ENCODE measurements at places on chromosomes 2 and 18.

- DNase-seq, result no peak
These were observed 72.1 kb downstream of the GLI2 start for GRCh38 chr2:120807751-120808150.

DNA sequence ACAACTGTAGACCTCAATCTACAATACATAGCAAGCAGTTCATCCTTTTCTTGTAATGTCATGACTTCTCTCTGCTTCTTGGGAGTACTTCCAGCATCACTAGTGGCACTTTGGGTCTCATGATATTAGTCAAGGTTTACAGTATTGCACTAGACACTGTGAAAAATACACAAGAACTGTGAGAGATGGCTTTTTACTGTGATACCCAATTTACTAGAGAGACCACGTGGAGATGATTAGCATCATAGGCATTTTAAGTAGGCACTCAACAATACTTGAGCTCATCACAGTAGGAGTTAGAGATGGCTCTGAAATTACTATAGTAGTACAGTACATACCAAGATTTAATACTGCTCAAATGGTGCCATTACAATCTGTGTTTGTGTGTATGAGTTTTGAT is 112.8 kb upstream of the EML6 start:
- DNase-seq, result no peak

GRCh38 chr18:9366126-9366714 is 31.6 kb downstream of the TWSG1 start:
- no peak for DNase-seq

GRCh38 chr2:142954493-142954892 is 77.0 kb downstream of the KYNU start:
- no peak for DNase-seq

- peak; percentile 53 for DNase-seq
These were observed at the start of gene GRB14 for GRCh38 chr2:164620873-164621763. TSS of gene GRB14 (minus strand) at chr2:164621482. CDS start at chr2:164621309, 173 bp downstream.

GRCh38 chr18:12921178-12921577 is 26.6 kb upstream of the SEH1L start:
- DNase-seq, result no peak

DNA sequence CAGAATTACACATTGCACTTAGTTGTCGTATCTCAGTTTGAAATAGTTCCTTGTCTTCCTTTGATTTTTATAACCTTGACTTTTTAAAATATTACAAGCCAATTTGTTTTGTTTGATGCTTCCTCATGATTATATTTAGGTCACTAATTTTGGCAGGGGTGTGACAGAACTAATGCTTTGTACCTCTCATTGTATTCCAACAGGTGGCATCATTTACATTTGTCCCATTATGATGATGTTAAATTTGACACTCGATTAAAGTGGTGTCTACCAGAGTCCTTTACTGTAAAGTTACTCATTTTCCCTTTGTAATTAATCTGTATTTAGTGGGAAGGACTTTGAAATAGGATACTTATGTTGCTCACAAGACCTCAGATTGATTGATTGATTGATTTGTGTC is 21.5 kb upstream of the MFSD2B start:
- DNase-seq, result no peak

GRCh38 chr2:231110551-231110950 is 14.3 kb downstream of the HTR2B start:
- DNase-seq, result no peak

DNA sequence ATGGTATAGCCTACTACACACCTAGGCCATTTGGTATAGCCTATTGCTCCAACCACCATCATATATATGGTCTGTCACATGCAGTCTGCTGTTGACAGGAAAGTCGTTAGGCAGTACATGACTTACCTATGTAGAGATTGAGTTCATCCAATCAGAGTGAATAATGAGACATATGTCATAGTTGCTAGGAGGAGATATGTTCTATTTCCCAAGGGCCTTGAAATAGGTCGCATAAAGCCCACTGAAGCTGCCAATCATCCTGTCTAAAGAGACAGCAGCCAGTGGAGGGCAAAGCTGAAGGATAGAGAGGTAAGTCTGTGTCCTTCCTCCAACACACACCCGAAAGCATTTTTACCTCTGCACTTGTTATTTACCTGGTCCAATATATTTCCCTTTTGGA is 263.4 kb downstream of the PTPRM start:
- no peak for DNase-seq

GRCh38 chr18:36481201-36481657 is 183.7 kb downstream of the FHOD3 start:
- no peak for DNase-seq

- DNase-seq, result no peak
These were observed 976 bp downstream of the TNFAIP6 start for GRCh38 chr2:151358166-151358970.

- no peak for DNase-seq
These were observed 103.3 kb downstream of the EXOC6B start for GRCh38 chr2:72722492-72723070.

- DNase-seq, result no peak
These were observed 77.5 kb upstream of the ASB18 start for GRCh38 chr2:236341721-236342120.

DNA sequence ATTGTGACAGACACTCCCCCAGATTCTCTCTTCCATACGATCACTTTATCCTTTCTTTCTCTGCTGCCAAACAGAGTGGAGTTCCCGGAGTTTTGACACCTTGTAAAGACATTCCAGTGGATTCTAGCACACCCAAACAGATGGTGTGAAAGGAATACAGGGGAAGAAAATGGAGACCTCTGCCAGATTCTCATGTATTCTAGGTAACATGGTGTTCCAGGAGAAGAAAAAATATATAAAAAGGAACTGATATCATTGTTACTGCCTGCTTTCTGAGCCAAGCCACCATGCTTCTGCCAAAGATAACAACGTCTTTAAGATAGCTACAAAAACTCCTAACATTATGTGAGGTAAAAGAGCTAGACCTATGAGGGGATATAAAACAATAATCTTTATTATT is 136.5 kb downstream of the TXNL1 start:
- DNase-seq, result no peak

DNA sequence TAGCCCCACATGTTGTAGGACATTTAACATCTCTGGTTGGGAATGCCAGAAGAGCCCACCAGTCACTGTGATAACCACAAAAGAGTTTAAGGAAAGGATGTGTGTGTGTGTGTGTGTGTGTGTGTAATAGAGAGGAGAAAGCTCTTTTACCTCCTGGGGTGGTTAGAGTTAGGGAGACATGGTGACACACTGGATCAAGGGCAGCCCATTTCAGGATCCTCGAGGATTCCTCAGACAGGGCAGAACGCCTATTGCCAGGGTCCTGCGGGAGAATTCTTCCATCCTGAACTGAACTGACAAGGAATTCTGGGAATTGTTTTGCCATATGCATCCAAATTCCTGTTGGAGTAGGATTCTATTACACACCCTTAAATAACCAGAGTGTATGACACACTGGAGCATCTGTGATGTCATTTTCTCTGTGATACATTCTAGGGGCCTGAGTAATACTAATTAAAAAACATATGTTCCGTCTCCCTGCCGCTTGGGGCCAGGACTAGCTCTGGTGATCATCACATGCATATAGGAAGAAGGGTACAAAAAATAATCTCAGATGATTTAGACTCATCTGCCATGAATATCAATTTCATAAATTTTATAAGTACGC is 156.4 kb upstream of the MMADHC start:
- no peak for DNase-seq

GRCh38 chr2:239936838-239937581 is 88.1 kb downstream of the NDUFA10 start:
- DNase-seq, result no peak

- no peak for DNase-seq
These were observed 152.7 kb upstream of the SOX11 start for GRCh38 chr2:5539282-5540165.

- no peak for DNase-seq
These were observed 175.2 kb upstream of the SALL3 start for GRCh38 chr18:78804206-78805030.

- DNase-seq, result no peak
These were observed 264.5 kb downstream of the EIPR1 start for GRCh38 chr2:3113122-3113521.

- DNase-seq, result no peak
These were observed 36.7 kb downstream of the TRABD2A start for GRCh38 chr2:84844141-84844540.

- DNase-seq, result no peak
These were observed 35.3 kb upstream of the PPP1CB start for GRCh38 chr2:28716265-28716865.

- no peak for DNase-seq
These were observed 2.1 kb downstream of the TTC39C start for GRCh38 chr18:24016643-24017042.

- no peak for DNase-seq
These were observed 161.0 kb upstream of the UNC80 start for GRCh38 chr2:209610631-209611030.

DNA sequence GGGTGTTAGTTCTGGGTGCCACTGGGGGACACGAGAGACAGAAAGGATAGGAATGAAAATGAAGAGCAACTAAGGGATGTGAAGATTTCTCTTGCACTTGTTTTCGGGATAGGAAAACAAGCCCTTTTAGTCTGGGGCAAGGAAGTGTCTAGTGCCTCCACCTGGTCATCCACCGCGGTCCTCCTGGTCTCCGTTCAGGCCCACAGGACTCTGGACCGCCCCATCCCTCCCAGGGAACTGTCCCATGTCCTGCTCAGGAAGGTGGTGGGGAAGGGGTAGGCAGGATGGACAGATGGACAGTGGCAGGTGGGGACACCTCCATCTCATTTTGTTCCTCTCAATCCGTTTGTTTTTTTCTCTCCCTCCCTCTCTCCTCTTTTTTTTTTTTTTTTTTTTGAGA is 45.9 kb downstream of the AGAP1 start:
- no peak for DNase-seq

- DNase-seq, result no peak
These were observed 68.0 kb downstream of the RNF152 start for GRCh38 chr18:61824733-61825363.

DNA sequence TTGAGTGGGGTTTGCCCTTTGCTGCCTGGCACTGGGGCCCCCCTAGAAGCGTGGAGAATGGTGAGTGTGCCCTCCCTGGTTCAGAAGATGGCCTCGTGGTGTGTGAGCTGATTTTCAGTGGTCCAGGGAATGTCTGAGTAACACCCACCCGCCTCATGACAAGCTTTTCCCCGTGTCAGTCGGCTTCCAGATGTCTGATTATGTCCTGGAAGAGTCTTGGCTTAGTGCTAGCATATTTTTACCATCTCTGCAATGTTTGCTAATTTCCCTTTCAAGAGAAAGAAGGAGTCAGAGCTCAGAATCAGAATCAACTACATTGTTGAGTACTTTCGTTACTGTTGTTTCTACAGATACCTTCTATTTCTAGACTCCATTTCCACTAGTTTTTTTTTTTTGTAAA is 214.7 kb downstream of the SEPTIN10 start:
- DNase-seq, result no peak

DNA sequence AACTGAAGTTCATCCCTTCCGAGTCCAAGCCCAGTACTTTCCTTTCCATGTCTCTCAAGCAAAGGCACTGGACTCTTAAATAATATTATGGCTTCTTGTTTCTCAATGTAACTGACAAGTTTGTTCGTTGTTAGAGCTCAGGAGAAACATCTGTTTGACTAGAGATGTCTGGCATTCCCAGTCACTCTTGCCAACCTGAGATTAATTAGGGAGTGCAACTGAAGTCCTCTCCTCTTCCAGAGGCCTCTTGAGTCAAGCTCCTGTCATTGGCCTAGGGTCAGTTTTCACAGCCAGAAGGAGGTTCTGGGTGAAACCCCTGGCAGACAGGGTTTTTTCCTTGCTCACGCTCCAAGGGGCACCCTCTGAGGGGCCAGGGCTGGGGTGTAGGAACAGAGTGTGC is 196.1 kb downstream of the AGPS start:
- DNase-seq, result no peak

DNA sequence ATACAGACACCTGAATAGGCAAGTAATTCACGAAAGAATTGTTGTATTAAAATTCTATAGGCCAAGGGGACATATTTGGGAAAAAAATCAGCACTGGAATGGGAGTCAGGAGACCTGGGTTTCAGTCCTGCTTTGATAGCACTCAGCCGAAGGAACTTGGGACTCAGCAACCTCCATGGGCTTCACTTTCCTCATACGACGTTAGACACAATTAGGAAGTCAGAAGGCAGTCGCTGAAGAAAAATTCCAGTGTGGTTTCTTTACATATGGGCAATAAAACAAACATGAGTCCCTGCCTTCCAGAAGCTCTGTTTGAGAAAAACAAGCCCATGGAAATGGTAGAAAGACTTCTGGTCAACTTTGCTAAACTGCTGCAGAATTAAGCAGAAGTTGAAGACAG is 15.1 kb upstream of the CYRIA start:
- DNase-seq, result no peak

DNA sequence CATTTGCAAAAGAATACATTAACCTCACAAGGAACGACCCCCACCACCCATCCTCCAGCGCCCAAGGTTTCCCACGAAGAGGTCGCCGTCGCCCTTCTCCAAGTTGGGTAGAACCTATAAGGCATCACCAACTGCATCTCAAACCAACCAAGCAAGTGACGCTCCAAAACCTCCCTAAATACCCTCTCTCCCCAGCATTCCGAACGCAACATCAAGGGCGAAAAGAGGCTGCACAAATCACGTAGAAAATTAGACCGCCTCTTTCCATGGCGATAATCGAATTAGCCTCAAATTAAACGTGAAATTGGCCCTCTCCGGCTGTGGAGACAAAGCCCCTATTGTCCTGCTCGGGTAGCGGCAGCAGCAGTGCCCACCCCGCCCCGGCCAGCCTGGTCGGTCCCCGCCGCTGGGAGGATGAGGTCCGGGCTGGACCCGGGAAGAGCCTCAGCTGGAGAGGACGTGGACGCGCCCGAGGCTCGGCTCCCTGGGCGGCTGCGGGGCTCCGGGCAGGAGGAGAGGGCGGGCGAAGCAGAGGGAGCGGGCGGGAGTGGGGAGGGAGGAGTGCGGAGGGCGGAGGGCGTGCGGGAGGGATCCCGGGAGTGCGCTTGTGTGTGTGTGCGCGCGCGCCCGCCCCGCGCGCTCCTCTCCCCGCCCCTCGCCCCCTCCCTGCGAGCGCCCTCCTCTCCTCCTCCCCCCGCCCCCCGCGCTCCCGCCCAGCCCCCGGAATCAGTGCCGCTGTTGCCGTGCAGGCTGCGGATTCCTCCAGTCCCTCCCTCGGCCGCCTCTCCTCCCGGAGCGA is at the start of gene SPTBN1:
SPTBN1 (plus strand) TSS at position 765 of the 799 bp plus-strand sequence. CDS start 70,092 bp downstream, outside the sequence.
- peak; percentile 73 for DNase-seq

DNA sequence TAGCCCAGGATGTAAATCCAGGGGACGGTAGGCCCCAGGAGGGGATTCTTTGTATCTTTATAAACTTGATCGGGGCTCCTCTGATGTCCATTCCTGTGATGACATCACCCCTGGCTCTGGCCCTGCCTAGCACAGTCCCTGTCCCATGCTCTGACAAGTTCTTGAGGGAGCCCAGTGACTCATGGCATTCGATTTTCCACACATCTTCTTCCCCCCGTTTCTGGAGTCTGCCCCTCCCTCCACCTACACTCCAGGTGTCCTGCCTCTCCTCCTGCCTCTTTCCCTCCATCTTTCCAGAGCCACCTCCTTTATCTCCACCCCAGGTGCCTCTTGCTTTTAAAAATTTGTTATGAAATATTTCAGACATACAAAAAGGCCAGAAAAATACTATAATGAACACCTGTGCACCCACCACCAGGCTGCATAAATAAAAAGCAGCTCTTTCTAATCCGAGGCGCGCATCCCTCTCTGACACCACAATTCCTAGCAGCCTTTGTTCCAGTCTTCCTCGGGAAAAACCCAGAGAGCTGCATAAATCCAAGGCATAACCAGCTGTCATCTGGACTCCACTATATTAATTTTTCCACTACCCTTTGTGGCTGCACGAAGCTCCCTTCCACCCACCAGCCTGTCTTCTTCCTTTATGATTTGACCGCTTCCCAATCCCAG is 207.7 kb downstream of the ZBTB7C start:
- DNase-seq, result no peak

All from NCI-H1105 (cell line).